Kidney epithelial cell (primary cell): ENCODE measurements at places on chromosomes 1 and 21. TPM values are rescaled to one million over a fixed set of nuclear protein-coding genes. Genes with fewer than 3 reads are reported as not detected.

The RNU1-3 gene
- total RNA-seq = under 0.01 TPM in 2 replicates

The RSPO1 gene
- 0.08 and 0.14 TPM in 2 replicates for total RNA-seq

The GPR37L1 gene
- total RNA-seq = 0.04 and 0.07 TPM in 2 replicates

The SH3BGRL3 gene
- 113 and 133 TPM in 2 replicates for total RNA-seq

The KRTAP19-3 gene
- not detected in 2 replicates for total RNA-seq

The STYXL2 gene
- total RNA-seq = not detected in 2 replicates

The HES4 gene
- 160 and 184 TPM in 2 replicates for total RNA-seq

DNA sequence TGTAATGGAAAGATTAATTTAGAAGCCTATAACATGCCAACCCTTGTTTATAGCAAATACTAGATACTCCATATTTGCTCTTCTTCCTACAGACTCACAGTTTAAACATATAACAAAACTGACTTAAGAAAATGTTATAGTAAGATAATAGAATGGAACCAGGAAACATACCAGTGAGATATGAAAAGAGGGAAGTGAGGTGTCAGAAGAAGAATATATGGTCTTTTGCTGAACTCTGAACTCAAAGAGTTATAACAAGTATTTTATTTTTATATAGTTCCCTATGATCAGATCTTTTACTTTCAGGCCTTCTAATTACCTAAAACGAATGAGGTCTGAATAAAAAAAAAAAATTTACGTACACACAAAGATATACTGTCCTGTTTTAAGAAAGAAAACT is 20.9 kb downstream of the TMED5 start:
- DNase-seq = no peak

DNA sequence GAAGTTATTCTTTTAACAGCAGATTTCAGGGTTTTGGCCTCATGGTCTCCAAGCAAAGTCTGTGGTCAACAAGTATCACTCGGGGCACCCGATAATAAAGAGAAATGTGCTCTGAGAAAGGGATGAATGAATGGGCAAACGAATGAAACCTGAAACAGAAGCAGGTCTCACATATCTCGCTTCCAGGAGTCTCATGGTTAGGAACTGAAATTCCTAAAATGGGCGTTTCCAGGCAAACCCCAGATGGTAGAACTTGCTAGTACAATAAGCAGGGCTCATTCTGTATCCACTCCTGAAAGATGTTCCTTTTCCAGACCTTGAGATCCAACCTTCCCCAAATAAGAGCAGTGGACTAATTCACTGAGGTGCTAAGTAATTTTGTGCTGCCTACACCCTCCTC is 87.2 kb downstream of the LAMC2 start:
- no peak for DNase-seq

GRCh38 chr1:12358499-12358898 is 128.7 kb downstream of the VPS13D start:
- no peak for DNase-seq

DNA sequence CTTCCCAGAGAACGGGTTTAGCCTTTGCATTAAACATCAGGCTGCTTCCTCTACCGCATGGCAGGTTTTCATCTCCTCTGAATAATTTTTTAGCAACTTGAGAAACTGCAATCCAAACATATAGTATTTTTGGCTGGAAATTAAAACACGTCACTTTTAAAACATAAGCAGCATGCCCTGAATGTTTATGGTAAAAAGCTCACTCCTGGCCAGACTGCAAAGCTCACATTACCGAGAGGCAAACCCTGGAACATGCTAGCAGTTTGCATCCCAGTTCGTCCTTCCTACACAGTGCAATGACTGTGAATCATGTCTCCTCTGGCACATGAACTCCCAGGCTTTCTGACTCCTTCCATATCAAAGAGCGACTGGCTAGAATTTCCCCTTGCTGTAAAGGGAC is 312.3 kb downstream of the RRAGC start:
- no peak for DNase-seq

DNA sequence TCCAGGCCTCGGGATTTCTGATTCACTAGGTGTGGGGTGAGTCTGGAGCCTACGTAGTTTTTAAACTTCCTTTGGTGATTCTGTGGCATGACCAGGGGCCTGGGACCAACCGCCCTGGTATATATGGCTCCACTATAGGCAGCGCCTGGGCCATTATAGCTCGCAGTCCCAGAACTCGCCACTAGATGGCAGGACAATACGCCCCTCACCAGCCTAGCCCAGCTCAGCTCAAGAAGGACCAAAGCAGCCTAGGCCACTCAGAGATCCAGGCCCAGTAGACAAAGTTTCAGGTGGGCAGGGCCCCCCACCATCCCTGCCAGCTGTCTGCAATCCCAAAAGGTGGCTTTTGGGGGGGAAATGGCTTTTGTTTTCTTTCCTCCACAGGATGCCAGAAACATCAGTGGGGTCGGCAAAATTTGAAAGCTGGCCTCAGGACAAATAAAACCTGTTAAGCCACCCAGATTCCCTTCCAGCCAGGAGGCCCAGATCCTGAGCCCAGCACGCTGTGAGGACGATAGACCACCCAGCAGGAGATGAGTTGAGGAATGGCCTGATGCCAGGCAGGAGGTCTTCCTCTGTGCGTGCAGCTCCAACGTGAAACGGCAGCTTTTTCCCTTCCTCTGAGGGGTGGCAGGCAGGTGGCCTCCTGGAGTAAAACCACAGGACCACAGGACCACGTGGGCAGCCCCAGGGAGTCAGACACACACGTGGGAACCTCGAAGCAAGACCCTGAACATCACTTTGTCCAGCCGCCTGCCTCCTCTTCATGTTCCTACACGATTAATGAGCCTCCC is 24.8 kb upstream of the TMEM51 start:
- DNase-seq = no peak

DNA sequence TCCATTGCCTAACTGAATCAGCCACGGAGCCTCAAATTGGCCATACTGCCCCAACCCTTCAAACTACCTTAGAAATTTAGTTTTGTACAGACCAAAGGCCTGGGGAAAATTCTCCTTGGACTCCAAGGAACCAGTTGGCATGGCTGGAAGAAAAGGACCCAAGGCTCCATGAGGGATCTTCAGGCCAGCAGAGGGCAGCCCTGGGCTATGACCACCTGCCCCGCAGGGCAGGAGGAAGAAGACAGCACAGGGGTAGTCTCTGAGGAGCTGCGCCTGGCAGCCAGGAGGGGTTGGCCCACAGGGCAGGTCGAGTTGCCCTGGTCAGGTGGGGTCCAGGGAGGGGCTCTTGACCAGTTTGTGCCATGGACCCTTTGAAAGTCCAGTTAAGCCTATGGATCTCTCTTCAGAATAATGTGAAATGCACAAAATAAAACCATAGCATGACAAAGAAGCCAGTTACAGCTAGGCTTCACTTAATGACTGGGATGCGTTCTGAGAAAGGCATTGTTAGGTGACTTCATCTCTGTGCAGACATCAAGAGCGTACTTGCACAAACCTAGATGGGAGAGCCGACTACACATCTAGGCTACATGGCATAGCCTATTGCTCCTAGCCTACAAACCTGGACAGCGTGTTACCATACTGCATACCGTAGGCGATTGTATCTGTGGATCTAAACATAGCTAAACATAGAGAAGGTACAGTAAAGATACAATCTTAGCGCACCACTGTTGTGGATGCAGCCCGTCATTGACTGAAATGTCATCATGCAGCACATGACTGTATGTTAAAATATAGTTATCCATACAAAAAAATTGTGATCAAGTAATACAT is 26.1 kb downstream of the CACNA1S start:
- DNase-seq = no peak

- DNase-seq = no peak
Measured at GRCh38 chr1:175133673-175134435, 58.7 kb downstream of the KIAA0040 start.

DNA sequence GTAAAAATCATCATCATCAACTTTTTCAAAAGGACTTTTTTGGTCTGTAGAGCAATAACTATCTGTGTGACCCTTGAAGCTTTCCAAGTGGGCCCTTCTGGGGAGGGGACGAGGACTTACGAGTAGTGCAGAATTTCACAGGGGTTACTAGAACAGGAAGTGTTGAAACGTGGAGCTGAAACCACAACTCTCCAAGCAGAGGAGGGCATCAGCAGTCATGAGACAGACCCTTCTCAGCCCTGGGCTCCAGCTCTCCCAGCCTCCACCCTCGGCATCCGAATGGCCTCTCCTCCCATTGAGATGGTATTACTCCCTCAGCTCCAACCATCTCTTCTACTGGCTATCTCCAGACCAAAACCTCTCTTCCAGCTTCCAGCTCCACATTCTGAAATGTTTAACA is 3.6 kb downstream of the FAM89A start:
- no peak for DNase-seq

- DNase-seq = no peak
Measured at GRCh38 chr1:43969416-43969745, 429 bp upstream of the DPH2 start.

DNA sequence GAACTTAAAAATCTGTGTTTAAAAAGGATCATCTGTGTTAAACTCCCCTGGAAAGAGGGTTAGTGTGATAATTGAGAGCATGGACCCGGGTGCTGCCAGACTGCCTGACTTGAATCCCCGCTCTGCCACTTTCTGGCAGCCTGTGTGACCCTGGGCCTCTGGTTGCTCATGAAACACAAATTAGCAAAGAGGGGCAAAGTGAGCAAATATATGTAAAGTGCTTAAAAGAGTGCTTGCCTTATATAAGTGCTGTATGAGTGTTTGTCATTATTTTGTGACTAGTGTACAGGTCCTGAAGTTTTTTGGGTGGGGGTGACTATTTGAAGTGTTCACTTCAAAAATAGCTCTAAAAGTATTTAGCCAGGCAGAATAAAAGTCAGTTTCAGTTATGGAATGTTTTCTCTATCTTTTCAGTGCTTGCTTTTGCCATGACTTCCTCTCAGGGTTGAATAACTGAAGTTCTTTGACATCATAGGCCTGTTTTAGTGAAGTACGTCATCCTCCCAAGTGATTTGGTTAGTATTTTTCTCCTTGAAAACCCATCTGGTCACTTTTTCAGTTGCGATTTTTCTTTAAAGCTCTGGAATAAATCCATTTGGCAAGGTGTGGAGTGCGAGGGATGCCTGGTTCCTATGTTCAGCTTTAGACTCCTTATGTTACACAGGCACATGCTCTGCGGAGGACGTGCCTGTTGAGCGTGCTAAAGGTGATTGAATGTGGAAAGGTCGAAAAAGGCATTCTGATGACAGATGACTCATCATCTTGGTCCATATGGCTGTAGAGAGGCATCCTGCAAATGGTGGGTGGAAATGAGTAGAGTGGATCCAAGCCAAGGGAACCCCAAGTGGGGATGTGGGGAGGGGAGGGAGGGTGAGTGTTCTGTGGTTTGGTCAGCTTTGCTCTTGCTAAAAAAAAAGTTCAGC is 47.8 kb downstream of the AK4 start:
- DNase-seq = no peak

- no peak for DNase-seq
Measured at GRCh38 chr1:42004322-42004721, 85.6 kb upstream of the HIVEP3 start.

DNA sequence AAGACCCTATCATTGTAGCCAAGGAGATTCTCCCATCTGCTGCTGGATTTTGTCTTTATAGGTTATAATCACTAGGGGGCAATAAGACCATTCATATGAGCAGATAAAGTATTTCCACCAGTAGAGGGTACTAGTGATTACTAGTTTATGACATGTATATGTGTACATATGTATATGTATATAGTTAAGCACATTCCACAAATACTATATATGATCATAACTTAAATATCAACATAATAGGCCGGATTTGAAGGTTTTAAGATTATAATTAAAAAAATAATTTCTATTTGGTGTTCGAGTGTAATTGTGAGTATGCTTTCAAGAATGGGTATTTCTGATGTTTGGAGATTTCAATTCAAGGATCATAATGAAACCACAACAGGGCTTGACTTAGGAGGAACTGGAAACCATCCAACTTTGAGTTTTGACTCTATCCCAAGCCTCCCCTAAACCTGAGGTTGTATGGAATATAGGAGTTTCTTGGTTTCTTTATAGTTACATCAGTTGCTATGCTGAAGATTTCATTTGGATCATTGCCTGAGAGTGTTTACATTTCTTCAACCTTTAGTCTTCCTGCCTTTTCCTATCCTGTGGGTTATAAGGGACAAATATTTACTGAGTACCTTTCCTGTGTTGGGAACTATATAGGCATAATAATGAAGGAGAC is 16.9 kb downstream of the TCEANC2 start:
- no peak for DNase-seq

- DNase-seq = no peak
Measured at GRCh38 chr1:186901631-186902030, 72.9 kb downstream of the PLA2G4A start.

DNA sequence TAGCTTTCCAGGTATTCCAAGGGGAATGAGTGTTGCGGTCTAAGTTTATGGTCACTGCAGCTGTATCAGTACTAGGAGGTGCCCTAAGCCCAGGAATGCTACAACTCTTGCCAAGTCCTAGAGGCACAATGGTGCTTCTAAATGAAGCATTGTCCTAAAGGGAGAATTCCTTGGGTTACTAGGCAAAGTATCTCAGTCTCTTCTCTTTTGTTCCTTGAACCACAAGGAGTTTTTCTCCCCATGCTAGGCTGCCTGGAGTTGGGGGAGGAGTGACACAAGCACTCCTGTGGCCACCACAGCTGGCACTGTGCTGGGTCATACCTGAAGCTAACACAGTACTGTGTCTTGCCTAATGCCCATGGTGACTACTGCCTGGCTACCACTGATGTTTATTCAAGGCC is 50.7 kb downstream of the KMO start:
- no peak for DNase-seq

DNA sequence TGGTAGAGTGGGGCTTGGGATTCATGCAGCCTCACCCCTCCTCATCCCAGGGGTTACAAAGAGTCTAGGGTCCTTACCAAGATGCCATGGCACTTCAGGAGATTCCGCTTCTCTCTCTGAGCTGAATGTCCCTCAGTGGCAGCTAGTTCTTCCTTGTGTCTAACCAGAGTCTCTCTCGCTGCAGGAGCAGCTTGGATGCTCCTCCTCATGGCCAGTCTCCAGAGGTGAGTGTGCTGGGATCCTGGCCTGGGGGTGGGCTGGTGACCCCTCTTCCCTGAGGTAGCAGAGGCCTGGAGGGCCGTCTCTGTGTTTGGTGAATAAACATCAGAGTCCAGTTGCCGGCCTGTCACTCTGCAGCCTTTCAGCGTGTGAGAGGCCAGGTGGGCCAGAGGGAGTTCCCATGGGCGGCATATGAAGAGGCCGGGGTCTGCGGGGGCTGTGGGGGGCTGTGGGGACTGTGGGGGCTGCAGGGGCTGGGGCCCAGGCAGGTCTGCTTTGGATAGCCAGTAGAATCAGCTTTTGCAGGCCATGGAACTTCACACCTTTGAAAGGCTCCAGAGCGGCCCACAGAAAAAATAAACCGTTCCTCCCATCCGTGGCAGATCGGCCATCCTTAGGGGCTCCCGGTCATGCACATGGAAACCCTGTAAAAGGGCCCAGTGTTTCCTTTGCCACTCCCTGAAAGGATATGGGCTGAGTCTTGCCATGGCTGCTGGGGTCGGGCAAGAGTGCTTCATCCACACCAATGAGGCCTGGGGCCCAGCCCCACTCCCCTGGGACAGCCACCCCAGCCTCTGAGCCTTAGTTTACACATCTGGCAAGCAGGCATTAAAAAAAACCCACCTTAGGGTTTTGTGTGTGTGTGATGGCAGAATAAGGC is 256.4 kb downstream of the FOXD2 start:
- DNase-seq = no peak
